ENCODE measurements at places on chromosomes 7 and 10.

GRCh38 chr7:7510794-7511193 lies 24.9 kb downstream of the COL28A1 start:
- DNase-seq, result no peak

GRCh38 chr10:58239561-58240169 lies 28.0 kb downstream of the IPMK start:
- no peak for DNase-seq

DNA sequence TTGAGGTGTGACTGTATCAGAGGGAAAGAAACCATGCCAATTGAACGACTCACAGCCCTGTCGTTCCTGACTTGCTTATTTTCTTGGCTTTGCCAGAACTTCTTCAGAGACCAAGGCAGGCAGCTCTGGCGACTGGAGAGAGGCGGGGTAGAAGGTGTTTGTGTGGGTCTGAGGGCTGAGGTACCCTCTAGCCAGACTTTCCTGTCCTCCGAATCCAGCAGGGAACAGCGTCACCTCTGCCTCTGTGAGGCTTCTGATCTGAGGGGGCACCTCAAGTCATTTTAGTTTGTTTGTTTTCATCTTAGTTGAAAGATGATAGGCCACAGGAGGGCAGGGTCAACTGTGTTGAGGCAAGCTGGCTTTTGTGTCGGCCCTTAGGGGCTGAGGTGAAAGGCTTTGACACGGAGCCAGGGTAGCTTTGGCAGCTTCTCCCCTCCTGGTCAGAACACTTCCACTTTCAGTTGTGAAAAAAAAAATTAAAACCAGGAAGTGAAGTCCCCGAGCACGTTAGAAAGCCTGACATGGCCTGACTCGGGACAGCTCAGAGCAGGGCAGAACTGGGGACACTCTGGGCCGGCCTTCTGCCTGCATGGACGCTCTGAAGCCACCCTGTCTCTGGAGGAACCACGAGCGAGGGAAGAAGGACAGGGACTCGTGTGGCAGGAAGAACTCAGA lies 1.9 kb downstream of the ACSL5 start:
- DNase-seq, result no peak

- DNase-seq, result no peak
These were observed 57.3 kb upstream of the SMIM30 start for GRCh38 chr7:113175525-113176104.

DNA sequence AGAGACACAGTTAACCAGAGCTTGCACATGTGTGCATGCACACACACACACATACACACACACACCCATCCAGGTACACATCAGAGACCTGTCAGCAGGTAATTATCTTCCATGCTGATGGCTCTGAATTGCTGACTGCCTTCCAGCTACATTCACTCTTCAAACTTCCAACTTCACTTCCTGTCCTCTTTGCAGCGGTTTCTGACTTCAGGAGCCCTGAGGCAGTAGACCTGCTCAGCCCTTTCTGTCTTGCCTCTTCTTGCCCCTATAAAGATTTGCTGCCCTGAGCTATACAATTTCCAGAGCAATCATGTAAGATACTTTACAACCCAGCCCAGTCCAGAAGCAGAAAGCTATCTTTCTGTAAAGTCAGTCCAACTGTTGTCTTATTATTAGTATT lies 310.2 kb downstream of the FGFR2 start:
- DNase-seq, result no peak

Measured in esophagus squamous epithelium (tissue), 5 donors.